ENCODE measurements at places on chromosomes 3 and 15.
A peak's percentile ranks its signal among the peaks of the same experiment; 100 is the strongest.

DNA sequence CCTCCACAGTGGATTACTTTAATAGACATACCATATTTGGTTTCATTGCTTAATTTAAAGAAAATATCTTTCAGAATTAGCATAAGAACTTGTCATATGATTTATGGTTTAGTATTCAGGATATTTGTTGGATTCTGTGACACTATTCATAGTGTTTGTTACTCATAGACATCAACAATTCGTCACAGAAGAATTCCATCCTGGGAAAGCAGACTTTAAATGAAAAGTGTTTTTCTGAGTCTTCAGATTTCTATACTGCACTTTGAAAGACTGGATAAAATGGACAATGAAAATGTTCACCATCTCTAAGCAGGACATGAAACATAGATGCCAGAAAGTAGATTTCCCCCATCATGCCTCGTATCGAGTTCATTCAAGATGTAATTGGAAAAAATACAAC, 435.6 kb upstream of the ONECUT1 start:
- DNase-seq = no peak

DNA sequence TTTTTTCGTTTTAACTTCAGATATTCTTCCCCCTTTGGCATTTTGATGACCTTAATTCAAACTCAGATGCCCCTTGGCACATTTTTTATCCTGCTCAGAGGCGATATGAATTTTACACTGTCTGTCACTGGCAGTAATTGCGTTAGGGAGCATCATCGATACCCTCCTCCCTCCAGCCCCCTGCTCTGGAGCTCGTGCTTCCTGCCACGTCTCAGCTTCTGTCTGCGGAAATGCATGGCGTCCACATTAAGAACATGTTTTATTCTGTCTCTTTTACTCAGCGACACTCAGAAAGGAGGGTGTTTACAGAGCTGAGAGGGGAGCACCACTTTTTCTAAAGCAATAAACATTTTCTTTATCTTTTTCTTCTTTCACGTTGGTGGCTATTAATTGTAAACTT, 254.2 kb downstream of the EBLN2 start:
- DNase-seq = no peak

DNA sequence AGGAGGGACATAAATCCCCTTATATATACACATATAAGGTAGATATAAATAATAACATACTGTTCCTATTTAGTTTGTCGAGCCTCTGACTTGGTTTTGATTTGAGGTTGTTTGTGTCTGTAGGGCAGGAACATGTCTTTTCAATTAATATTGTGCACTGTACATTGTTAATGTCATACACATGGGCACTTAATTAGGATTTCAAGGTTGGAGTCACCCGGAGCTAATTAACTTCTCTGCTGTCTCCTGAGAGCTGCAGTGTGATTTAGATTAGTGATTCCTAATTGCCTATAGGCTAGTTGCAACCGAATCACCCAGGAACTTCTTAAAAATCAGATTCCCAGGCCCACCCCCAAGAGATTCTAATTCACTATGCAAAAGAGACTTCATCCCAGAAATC, 50.4 kb upstream of the FILIP1L start:
- no peak for DNase-seq

DNA sequence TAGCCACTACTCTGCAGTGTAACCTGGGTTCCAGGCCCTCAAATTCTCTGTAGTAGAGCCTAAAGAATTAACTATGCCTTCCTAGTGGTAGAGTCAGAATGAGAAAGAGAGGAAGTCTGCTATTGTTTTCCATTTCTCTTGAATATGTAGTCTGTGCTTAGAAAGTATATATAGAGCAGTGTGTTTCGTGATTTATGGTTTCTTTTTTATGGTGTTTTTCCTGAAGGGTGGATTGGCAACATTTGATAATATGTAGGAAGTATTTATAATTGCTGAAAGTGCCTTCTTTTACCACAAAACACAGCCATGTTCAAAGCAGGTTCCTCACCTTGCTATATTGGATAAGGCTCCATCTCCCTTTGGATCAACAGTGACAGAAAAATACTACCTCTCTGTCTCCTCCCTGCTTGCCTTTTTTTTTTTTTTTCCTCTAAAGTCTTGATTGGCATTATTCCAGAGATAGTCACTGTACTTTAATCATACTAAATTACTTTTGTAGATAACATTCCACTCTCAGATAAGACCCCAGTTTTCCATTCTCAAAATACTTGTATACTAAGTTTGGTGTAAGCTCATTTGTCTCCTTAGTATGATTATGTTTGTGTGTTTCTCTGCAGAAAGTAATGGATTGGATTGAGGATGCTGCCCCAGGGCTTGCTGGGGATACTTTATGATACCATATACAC, 47.8 kb downstream of the IQGAP1 start:
- no peak for DNase-seq

- no peak for DNase-seq
Measured at GRCh38 chr15:93288728-93289294, 199.8 kb upstream of the RGMA start.

DNA sequence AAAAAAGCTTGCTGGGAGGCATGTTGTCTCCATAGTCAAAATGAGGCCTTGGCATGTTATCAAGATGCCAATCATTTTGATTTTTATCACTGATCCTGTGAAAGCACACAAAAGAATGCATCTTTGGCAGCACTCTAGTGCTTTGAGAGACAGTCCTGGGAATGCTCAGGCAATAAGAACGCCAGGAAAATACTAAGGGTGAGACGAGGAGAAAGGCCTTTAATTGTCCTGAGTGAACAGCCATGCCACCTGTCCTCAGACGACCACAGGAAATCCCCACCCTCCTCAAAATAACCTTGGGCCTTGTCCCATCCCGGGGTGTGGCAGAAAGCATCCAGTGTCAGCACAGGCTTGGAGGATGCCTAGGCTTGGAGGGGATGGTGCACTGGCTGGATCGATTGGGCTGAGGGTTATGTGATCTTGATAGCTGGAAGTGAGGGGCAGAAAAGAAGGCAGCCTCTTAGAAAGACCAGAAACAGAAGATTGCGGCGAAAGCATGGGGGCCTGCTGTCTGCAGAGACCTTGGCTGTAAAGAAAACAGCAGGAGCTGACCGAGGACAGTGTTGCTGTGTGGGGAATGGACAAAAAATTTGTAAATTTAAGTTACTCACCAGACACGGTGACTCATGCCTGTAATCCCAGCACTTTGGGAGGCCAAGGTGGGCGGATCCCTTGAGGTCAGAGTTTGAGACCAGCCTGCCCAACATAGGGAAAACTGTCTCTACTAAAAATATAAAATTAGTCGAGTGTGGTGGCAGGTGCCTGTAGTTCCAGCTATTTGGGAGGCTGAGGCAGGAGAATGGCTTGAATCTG, 7.3 kb downstream of the TMEM158 start:
- peak; percentile 21 for DNase-seq

- no peak for DNase-seq
Measured at GRCh38 chr15:42084465-42085235, 9.7 kb downstream of the PLA2G4D start.

DNA sequence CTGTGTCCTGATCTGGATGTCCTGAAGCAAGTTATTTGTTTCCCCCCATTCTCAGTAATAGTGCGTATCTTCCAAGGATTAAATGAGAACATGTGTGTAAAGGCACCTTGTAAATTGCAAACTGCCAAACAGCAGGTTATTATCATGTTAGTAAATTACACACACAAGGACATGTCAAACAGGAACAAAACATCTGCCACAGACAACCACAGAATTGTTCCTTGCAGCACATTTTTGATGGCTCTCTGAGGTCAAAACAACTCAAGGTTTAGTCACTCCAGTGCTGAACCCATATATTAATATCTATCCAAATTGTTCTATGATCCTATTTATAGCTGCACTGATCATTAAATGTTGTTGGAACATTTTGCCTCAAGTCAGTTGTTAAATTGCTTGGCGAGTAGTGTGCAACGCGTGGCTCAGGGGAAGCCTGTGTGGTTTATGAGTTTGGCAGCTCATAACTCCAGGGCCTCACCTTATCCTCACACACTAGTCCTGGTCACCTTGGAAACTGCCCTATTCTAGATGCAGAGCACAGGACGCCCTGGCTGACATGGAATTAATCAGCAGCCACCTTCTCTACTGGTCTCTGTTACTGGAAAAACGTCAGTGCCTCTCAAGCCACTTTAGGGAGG, 46.3 kb upstream of the CDV3 start:
- DNase-seq = no peak
